ENCODE measurements at places on chromosomes 5 and 9. TPM values are rescaled to one million over a fixed set of nuclear protein-coding genes. Genes with fewer than 3 reads are reported as not detected.

GRAMD2B gene
- 34.9 TPM for total RNA-seq

DNA sequence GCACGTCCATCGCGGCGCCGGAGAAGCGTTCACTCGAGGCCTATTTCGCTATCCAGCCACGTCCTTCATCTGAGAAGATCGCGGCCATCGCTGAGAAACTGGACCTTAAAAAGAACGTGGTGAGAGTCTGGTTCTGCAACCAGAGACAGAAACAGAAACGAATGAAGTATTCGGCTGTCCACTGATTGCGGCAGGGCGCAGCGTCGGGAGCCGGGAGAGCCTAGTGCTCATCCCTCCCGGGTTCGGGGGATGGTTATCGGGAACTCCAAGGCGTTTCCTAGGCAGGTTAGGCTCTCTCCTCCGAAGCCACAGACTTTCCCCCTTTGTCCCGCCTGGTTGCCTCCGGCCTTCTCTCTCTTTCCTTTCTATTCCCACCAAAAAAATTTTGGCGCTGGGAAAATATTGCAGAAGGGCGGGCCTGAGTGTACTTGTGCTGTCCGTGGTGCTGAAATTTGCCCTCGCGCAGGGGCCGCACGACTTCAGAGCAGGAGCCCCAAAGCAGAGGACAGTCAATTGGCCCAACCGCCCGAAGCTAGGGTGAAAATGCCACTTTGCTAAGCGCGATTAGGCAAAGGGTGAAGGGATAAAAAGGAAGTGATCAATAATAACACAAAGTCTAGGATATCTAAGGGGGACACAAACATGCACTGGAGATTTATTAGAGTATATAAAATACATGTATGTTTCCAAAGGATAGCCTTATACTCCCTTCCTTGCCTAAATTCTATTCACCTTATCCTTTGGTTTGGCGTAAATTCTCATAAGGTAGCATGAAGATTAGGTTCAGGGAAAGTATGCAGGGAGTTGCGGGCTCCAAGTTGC, 1.8 kb downstream of the POU4F3 start:
- H3K4me3 ChIP-seq: no peak overlapping the region
- H3K27ac ChIP-seq: no peak overlapping the region
- H3K36me3 ChIP-seq: no peaks in the 10 kb centered on the region
- H3K4me1 ChIP-seq: peaks cover 13% of the 10 kb centered on the region

DNA sequence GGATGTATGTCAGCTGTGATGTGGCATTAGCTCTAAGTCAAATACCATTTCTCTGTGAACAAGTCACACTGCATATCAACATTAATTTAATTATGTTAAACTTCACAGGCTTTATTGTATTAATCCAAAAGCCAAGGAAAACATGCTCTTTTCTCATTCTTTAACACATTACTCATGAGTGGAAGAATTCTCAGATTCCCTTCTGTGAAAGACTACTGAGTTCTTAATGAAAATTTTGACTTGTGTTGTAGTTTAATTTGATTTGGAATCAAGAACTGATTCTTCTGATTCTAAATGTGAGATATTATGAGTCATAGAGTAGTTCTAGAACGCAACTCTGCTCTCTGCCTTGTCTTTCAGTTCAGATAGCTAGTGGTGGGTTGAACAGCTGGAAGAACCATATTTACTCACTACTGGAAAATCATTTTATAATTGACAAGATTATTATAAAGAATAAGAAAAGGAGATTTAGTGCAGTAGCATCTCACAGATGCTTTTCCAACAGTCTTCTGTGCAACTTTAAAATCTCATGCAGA, 90.6 kb downstream of the VCAN start:
- DNase-seq: no peak
- H3K27ac ChIP-seq: no peak overlapping the region
- H3K27me3 ChIP-seq: no peaks in the 10 kb centered on the region
- H3K36me3 ChIP-seq: no peaks in the 10 kb centered on the region
- H3K4me1 ChIP-seq: peaks cover 14% of the 10 kb centered on the region

DNA sequence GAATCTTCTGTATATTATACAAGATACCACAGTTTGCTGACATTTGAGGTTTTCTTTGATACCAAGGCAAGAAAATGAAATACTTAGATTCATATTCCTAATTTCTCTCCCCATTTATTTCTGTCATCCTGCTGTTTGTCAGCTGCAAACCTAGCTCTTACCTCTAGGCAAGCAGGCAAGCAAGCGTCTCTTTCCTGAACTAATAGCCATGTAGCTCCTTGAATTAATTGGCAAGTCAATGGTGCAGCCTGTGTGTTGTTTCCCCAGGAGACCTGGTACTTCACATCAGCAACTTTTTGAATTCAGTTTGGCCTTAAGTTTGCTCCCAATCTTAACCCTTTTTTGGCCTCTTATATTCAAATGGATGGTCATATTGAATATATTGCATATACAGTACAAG, 573.6 kb upstream of the ARRDC3 start:
- H3K4me1 ChIP-seq: no peaks in the 10 kb centered on the region
- no peaks in the 10 kb centered on the region for H3K27me3 ChIP-seq
- no peak overlapping the region for H3K4me3 ChIP-seq

GRCh38 chr5:140567136-140567818, 2.6 kb downstream of the SLC35A4 start:
- DNase-seq: no peak
- H3K36me3 ChIP-seq: no peaks in the 10 kb centered on the region
- H3K27ac ChIP-seq: no peak overlapping the region
- H3K27me3 ChIP-seq: no peaks in the 10 kb centered on the region
- H3K4me1 ChIP-seq: peaks cover 33% of the 10 kb centered on the region
- H3K4me3 ChIP-seq: no peak overlapping the region

GRCh38 chr5:148834689-148835088, 8.3 kb downstream of the ADRB2 start:
- no peak overlapping the region for H3K4me3 ChIP-seq
- H3K27me3 ChIP-seq: no peaks in the 10 kb centered on the region
- no peak for DNase-seq
- no peaks in the 10 kb centered on the region for H3K4me1 ChIP-seq
- no peaks in the 10 kb centered on the region for H3K36me3 ChIP-seq
- H3K27ac ChIP-seq: no peak overlapping the region

- H3K4me3 ChIP-seq: no peak overlapping the region
- DNase-seq: no peak
- no peaks in the 10 kb centered on the region for H3K4me1 ChIP-seq
- peaks cover under 1% of the 10 kb centered on the region for H3K36me3 ChIP-seq
- H3K27me3 ChIP-seq: no peaks in the 10 kb centered on the region
These were observed 61.3 kb downstream of the SECISBP2 start for GRCh38 chr9:89379508-89380115.

DNA sequence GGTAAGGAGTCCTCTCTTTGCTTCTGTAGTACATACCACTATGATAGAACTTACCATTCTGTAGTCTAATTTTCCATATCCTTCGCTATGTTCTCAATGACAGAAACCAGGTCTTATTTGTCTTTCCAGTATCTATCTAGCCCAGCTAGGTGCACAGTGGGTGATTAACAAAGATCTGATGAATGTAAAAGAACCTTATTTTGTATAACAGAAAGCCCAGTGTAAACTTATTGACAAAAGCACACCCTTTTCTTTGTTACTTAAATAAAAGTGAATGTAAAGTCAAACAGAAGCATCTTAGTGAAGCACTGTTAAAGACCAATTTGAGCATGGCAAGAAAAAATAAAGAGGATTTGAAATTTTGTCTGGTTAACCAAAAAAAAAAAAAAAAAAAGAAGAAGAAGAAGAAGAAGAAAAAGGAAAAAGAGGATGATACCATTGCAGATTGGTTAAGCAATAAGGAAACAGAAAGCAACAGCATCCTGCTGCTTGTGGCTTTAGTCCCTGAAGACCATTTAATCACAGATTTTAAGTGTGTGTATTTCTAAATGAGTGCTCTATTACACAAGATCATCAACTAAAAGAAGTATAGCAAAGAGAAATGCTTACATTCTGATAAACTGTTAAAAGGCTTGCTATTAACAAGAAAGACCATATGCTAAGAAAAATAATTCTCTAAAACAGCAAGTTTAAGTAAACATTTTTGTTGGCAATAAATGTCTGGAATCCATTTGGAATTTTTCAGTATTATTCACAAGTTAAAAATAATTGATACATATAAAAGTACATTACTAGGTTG, 21.2 kb downstream of the MEGF9 start:
- no peak overlapping the region for H3K27ac ChIP-seq
- H3K27me3 ChIP-seq: no peaks in the 10 kb centered on the region
- peaks cover 25% of the 10 kb centered on the region for H3K4me1 ChIP-seq
- H3K36me3 ChIP-seq: no peaks in the 10 kb centered on the region

DNA sequence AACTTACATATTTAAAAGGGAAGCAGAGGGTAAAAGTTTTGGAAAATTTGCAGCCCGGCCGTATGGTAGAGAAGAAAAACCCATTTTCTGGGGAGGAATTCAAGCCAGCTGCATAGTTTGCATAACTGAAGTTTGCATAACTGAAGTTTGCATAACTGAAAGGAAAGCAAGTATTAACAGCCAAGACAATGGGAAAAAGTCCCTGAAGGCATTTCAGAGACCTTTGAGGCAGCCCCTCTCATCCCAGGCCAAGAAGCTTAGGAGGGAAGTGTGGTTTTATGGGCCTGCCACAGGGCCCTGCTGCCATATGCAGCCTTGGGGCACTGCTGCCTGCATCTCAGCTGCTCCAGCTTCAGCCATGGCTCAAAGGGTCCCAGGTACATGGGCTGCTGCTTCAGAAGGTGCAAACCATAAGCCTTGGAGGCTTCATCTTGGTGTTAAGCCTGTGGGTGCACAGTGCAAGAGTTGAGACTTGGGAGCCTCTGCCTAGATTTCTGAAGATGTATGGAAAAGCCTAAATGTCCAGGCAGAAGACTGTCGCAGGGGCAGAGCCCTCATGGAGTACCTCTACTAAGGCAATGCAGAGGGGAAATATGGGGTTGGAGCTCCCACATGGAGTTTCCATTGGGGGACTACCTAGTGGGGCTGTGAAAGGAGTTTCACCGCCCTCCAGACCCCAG, 36.9 kb upstream of the CXCL14 start:
- no peak for DNase-seq
- no peak overlapping the region for H3K4me3 ChIP-seq
- H3K27me3 ChIP-seq: no peaks in the 10 kb centered on the region
- no peaks in the 10 kb centered on the region for H3K4me1 ChIP-seq
- H3K36me3 ChIP-seq: no peaks in the 10 kb centered on the region
- H3K27ac ChIP-seq: no peak overlapping the region
